SJCRH30 (cell line): ENCODE measurements at places on chromosomes 13 and 19. TPM values are rescaled to one million over a fixed set of nuclear protein-coding genes. Genes with fewer than 3 reads are reported as not detected.

PGLYRP1 gene
- total RNA-seq = not detected in 2 replicates

GRCh38 chr19:39423258-39424086, 11.0 kb downstream of the PLEKHG2 start:
- H3K36me3 ChIP-seq = peaks cover 45% of the 10 kb centered on the region
- no peak overlapping the region for H3K27ac ChIP-seq
- DNase-seq = no peak
- no peak overlapping the region for H3K4me3 ChIP-seq

GRCh38 chr13:104014803-104015645, 948.8 kb upstream of the SLC10A2 start:
- no peak for DNase-seq
- H3K27ac ChIP-seq = no peak overlapping the region
- H3K4me3 ChIP-seq = no peak overlapping the region
- H3K36me3 ChIP-seq = no peaks in the 10 kb centered on the region
- H3K27me3 ChIP-seq = no peaks in the 10 kb centered on the region

OR7D2 gene
- 0.05 and 0.14 TPM in 2 replicates for total RNA-seq

GRCh38 chr13:102788683-102789082, 10.1 kb downstream of the POGLUT2 start:
- DNase-seq = no peak
- peaks cover 19% of the 10 kb centered on the region; the same call in 1 of the 2 replicates for H3K36me3 ChIP-seq
- peaks cover 2% of the 10 kb centered on the region; the same call in 1 of the 2 replicates for H3K4me1 ChIP-seq
- no peak overlapping the region for H3K4me3 ChIP-seq
- no peaks in the 10 kb centered on the region for H3K27me3 ChIP-seq

DNA sequence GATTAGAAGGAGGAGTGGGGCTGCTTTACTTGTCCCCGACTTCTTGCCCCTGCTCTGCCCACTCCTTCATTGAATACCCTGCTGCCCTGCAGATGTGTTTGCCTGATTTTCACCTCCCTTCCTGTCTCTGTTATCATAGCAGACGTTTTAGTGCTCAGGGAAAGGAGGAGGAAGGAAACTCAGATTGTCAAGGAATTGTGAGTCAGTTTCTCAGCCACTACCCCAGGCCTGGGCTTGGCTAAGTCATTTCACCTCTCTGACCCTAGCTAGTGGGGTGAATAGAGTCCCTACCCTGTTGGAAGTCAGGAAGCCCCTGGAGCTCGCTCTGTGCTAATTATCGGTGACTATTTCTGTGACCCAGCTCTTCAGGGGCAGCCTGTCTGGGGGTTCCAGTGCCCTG, 3.9 kb downstream of the BCKDHA start:
- no peak overlapping the region for H3K27ac ChIP-seq
- peaks cover 7% of the 10 kb centered on the region; the same call in 1 of the 2 replicates for H3K4me1 ChIP-seq
- H3K27me3 ChIP-seq = no peaks in the 10 kb centered on the region

DNA sequence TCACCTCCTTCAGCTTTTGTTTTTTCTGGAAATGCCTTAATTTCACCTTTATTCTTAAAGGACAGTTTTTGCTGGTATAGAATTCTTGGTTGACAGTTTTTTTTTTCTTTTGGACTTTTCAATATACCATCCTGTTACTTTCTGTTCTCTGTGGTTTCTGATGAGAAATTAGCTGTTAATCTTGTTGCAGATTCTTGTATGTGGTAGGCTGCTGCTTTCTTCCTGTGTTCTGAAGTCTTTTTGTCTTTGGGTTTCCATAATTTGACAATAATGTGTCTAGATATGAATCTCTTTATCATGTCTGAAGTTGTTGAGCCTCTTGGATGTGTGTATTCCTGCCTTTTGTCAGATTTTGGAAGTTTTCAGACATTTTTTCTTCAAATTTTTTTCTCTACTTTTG, 12.0 kb downstream of the ZNF283 start:
- H3K4me3 ChIP-seq = no peak overlapping the region
- H3K27ac ChIP-seq = no peak overlapping the region
- H3K36me3 ChIP-seq = peaks cover 87% of the 10 kb centered on the region
- no peaks in the 10 kb centered on the region for H3K27me3 ChIP-seq
- DNase-seq = no peak

GRCh38 chr19:31331536-31331935, 17.7 kb downstream of the TSHZ3 start:
- H3K27me3 ChIP-seq = no peaks in the 10 kb centered on the region
- H3K27ac ChIP-seq = no peak overlapping the region
- no peak overlapping the region for H3K4me3 ChIP-seq
- DNase-seq = no peak
- peaks cover 54% of the 10 kb centered on the region for H3K36me3 ChIP-seq
- peaks cover 19% of the 10 kb centered on the region for H3K4me1 ChIP-seq

GRCh38 chr19:46737298-46737654, 8.6 kb upstream of the FKRP start:
- peaks cover 47% of the 10 kb centered on the region for H3K36me3 ChIP-seq
- no peak overlapping the region for H3K4me3 ChIP-seq
- no peak overlapping the region for H3K27ac ChIP-seq
- DNase-seq = no peak
- no peaks in the 10 kb centered on the region for H3K4me1 ChIP-seq

DNA sequence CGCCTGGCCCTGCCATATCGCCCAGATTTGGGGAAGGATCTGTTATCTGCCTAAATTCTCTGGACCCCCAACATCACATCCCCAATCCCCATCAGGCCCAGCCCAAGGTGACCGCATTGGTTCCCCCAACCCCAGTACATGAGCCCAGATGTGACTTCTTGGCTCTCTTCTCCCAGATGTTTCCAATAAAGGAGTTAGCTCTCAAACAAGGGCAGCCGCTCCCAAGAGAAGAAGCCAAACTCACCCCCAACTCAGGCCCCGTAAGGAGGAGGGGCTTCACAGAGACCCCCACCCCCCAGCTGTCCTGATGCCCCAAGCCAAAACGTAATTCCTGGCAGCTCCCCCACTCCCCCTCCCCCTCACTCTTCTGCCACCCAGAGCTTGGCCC, 6.9 kb downstream of the FBN3 start:
- H3K4me3 ChIP-seq = no peak overlapping the region
- 0 out of 2 replicates have a peak, but pooled peaks cover 4% of the 10 kb centered on the region for H3K27me3 ChIP-seq
- no peak overlapping the region for H3K27ac ChIP-seq
- peaks cover 16% of the 10 kb centered on the region; the same call in 1 of the 2 replicates for H3K4me1 ChIP-seq
- DNase-seq = no peak

DNA sequence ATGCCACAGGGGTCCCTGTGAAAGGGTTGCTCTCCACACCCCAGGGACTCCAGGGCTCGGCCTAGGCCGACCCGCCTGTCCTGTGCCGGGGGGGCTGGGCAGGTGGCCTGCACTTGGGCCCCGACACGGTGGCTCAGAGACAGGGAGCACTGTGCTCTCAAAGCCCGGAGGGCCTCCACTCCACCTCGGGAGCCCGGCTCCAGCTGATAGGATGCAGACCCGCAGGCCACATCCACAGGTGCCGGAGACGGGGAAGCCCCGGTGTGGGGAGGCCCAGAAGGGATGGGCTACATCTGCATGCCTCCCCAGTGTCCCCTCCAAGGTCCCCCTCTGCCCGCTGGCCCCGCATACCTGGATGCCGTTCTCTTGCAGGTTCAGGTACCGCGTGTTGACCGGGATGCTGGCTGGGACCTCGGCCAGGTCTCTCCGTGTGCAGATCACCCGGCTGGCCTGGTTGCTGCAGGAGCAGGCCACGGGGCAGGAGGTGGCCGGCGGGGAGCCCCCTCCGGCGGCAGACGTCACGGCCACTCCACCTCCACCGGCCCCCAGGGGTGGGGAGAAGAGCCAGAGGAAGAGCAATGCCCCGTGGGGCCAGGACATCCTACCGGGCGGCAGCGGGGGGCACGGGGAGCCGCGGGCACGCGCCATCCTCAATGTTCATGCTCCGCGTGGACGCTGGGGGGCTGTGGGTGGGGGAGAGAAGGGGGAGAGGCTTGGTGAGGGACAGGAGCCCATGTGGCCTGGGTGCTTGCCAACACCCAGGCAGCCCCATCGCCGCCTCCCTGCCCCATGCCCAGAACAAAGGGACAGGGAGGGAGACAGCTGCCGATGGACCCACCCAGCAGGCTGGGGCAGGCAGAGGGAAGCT, 19.8 kb downstream of the LRRC4B start:
- peak; percentile 38 for DNase-seq
- H3K27me3 ChIP-seq = peaks cover 38% of the 10 kb centered on the region
- no peak overlapping the region for H3K4me3 ChIP-seq

DNA sequence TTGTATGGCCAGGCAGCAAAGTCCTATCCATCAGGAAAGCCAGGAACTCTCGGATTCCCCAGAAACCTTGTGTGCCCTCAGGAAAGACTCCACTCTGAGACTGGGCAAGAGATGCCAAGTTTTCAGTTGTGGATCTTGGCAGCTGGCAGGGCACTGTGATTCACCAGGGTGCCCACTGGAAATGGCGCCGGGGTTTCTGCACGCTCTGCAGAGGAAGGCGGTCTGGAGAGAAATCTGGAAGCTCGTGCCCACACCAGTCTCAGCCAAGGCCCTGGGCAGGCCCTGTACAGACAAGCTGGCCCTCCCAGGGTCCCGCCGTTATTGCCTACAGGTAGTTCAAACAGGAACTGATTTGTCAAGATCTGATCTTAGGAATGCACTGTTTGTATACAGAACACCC, 4.9 kb downstream of the NAPA start:
- no peaks in the 10 kb centered on the region for H3K27me3 ChIP-seq
- H3K36me3 ChIP-seq = 0 out of 2 replicates have a peak, but pooled peaks cover 4% of the 10 kb centered on the region
- no peak for DNase-seq

DNA sequence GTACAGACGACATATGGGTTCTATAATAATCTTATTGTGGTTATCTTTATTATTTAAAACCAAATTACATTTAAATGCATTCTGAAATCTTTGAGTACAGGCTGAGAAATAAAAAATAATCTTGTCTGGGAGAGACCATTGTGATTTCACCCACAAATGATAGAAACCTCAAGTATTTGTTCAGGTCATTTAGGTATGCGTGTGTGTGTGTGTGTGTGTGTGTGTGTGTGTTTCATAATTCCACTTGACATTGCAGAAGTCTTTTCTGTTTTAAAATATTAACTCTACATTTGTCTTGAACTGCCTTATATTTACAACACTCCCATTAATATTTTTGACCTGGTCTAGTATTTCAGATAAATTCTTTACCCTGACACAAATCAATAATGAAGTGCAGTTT, 126.9 kb downstream of the SPRY2 start:
- 0 out of 2 replicates have a peak, but pooled peaks cover 4% of the 10 kb centered on the region for H3K4me1 ChIP-seq
- H3K36me3 ChIP-seq = no peaks in the 10 kb centered on the region
- H3K27me3 ChIP-seq = no peaks in the 10 kb centered on the region
- no peak for DNase-seq
- H3K4me3 ChIP-seq = no peak overlapping the region

DNA sequence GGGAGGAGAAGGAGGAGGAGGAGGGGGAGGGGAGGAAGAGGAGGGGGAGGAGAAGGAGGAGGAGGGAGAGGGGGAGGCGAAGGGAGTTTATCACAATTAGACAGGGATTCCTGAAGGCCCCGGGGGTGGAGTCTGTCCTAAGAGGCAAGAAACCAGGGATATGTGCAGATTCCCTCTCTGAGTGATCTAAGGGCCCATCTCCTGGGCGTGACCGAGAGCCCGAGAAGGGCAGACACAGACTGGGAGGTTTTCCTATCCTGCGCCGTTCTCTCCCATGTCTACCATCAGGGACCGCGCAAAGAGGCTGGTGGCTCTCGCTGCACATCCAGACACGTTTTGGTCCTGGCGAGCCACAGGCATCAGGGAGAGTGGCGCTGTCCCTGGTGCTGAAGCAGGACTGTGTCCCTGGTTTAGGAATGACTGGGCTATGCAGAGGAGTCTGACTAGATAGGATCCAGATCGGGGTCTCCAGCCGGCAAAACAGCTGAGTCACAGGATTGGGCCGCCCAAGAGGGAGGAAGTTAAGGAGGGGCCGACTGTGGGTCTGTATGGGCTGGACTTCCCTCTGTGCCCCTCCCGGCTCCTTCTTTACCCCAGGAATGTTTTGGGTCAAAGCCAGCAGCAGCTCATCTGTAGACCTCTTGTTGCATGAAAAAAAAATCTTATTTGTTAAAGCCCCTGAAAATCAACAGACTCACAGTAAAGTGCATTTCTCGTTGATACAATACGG, 17.9 kb upstream of the ZNF175 start:
- no peaks in the 10 kb centered on the region for H3K4me1 ChIP-seq
- no peak overlapping the region for H3K27ac ChIP-seq
- DNase-seq = peak; percentile 88
- H3K36me3 ChIP-seq = no peaks in the 10 kb centered on the region
- H3K27me3 ChIP-seq = no peaks in the 10 kb centered on the region

DNA sequence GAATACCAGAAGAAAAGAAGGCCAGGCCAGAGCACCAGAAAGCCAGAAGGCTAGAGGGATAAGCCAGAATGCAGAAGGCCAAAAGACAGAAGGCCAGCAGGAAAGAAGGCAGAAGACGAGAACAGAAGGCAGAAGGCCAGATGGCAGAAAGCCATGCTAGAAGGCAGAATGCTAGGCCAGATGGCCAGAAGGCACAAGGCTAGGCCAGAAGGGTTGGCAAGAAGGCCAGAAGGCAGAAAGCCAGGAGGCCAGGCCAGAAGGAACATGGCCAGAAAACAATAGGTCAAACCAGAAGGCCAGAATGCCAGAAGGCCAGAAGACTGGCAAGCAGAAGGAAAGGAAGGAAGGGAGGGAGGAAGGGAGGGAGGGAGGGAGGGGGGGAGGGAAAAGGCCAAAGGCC, 188.8 kb downstream of the TUBA3C start:
- no peak overlapping the region for H3K4me3 ChIP-seq
- H3K4me1 ChIP-seq = no peaks in the 10 kb centered on the region
- DNase-seq = no peak
- H3K36me3 ChIP-seq = no peaks in the 10 kb centered on the region
- H3K27me3 ChIP-seq = no peaks in the 10 kb centered on the region

ZNF576 gene
- total RNA-seq = 10.3 and 13.1 TPM in 2 replicates

PEAK3 gene
- 0.06 and 0.10 TPM in 2 replicates for total RNA-seq

BEST2 gene
- 0.04 and 0.10 TPM in 2 replicates for total RNA-seq
